ENCODE measurements at places on chromosomes 1 and 21. TPM values are rescaled to one million over a fixed set of nuclear protein-coding genes. Genes with fewer than 3 reads are reported as not detected.

Gene RIT1
- 47.5 TPM for polyA plus RNA-seq

GRCh38 chr1:157505481-157506272 is 46.6 kb downstream of the FCRL5 start:
- DNase-seq, result no peak

DNA sequence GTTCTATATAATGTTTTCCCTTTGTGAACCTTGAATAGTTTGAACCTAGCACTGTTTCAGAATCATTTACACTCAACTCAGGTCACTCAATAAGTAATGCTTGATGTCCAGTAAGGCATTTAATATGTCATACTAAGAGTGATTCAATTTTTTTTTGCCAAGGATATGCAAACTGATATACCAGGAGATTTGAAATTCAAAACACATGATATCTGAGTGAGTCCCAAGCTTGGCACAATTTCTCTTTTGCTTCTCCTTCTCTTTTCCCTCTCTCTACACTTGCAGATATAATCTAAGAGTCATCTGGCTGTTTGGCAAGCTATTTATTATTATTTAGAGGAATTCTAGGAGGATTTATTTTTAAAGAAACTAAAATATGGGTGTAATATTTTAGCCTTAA is 61.6 kb upstream of the SPAG17 start:
- DNase-seq, result no peak

DNA sequence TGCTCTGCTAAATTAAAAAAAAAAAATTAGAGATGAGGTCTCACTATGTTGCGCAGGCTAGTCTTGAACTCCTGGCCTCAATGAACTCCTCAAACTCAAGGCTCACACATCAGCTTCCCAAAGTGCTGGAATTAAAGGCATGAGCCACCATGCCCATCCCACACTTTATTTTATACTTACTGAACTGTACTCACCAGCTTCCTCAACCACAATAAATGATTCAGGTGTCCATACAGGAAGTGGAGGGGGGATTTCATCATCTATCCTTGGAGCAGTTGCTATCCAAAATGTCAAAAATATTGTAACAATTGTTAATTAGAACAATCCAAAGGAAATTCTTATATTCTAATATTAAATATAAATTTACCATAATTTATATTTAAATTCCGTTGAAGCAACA is 22.4 kb upstream of the RSBN1 start:
- no peak for DNase-seq

DNA sequence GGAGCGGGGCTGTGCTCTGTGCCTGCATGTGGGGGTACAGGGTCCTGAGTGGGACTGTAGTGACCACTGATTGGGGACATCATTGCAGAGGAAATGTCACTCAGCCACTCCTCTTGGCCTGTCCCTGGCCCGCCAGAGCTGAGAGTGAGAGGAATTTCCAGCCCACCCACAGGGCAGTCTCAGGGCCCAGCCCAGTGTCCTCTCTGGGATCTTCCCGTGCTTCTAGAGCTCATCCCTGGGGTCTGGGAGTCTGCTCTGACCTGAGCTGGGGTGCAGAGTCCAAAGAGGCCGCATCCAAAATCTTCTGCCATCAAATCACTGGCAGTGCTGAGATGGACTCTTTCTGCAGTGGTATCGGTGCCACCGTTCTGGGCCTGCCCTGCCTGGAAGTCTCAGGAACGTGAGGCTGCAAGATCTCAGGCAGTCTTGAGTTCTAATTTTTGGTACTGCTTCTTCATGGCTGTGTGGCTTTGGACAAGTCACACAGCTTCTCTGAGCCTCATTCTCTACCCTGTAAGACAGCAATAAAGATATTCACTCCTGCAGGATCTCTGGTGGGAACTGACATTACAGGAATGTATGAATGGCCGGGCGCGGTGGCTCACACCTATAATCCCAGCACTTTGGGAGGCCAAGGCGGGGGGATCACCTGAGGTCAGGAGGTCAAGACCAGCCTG is 100.8 kb upstream of the TARDBP start:
- DNase-seq, result no peak

Data from right lung (tissue), 10 donors.